Naive thymus-derived CD8-positive, alpha-beta T cell (primary cell): ENCODE measurements at places on chromosomes 12 and 14.
A peak's percentile ranks its signal among the peaks of the same experiment; 100 is the strongest.

- DNase-seq = no peak
Measured at GRCh38 chr12:52070185-52070925, 577 bp downstream of the ATG101 start.

- no peak for DNase-seq
Measured at GRCh38 chr12:102459314-102459713, 21.0 kb downstream of the IGF1 start.

- no peak for DNase-seq
Measured at GRCh38 chr14:54348923-54349620, 47.7 kb upstream of the CDKN3 start.

DNA sequence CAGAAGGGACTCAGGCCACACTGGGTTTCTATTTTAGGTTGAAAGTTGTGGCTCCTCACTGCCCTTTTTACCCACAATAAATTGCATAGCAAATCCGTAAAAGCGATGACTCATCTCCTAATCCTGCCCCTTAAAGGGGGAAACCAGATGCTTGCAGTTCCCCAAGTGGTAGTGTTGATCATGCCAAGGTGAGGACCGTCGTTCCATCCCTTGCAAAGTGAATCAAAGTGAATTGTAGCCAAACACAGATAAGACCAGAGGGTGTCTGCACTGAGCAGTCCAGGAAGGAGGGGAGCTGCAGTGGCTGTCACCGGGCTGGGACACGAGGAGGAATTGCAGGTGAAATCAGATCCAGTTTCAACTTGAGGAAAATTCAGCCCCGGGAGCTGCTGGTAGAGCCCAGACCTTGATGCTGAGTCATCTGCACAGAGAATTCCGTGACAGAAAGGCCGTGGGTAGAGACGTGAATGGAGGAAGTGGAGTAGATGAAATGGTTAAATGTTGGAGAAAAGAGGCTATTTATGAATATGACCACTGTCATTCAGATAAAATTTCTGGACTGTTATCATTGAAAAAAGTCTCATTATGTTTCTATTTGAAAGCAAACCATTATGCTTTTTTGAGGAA lies 44.2 kb upstream of the MMP17 start:
- no peak for DNase-seq

- no peak for DNase-seq
Measured at GRCh38 chr14:60356906-60357550, 108.0 kb downstream of the PPM1A start.

DNA sequence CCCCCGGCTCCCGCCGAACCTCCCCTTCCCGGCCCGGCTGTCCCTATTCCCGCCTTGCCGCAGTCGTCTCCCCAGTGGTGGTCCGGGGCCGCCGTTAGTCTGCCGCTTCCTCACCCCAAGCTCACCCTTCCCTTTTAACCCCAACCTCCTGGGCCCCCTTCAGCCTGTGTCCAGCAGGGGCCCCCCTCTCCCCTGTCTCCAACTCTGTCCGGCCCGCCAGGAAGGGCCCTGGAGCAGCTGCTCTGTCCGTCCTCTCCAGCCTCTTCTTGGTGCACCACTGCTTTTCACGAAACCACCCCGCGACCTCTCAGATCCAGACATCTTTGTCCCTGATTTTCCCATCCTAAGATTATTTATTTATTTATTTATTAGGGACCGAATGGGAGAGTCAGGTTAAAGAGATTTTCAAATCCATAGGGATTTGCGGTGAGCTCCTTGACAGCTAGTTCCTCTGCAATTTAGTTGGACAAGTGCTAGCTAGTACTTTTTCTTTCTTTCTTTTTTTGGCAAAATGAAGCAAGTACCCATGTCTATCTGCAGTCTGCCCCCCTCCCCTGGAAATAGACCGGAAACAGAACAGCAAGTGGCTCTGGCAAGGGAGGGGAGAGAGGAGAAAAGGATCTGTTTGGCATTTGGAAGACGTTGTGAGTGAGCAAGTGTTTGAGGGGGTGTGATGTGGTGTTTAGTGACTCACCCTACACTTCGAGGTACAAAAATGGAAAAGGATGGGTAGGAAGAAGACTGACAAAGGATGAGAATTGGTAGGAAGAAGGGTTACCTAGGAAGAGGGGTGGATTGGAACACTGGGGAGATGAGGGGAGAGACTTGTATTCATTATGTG lies 632 bp downstream of the UBR7 start:
- no peak for DNase-seq

GRCh38 chr14:20667957-20668356 lies 16.4 kb upstream of the RNASE4 start:
- DNase-seq = no peak

DNA sequence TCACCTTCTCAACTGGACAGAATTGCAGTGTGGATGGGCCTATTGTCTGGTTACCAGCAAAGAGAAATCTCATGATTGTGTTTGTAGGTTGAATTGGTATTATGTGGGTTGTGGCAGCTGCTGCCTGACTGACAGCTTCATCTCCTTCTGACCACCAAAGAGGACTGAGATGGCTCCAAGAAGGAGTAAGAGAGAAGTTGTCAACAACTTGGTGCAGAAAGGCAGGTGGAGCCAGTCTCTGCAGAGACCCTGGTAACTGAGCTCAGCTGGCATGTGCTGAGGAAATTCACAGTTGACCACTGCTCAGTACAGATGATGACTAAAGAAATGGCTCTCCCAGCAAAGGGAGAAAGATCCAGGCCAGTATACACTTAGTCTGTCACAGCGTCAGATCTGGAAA lies 240.0 kb upstream of the AMIGO2 start:
- no peak for DNase-seq

DNA sequence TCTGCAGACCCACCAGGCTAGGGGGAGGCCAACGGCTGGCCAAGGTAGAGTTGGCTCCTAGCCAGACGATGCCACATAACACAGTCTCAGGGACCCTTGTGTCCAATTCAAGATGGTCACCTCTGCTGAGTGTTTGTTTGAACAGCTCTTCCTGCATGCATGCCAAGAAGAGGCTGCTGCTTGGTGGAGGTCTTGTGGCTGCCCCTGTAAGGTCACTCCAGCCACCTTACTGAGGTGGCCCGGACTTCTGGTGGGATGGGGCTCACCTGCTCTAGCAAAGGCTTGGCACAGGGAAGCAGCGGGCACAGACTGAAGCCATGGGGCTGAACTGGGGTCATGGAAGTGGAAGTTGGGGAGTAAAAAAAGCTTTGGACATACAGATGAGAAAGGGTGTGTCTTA lies 210.3 kb downstream of the GLT1D1 start:
- DNase-seq = no peak

- no peak for DNase-seq
Measured at GRCh38 chr14:104395941-104396681, 183.5 kb upstream of the C14orf180 start.

DNA sequence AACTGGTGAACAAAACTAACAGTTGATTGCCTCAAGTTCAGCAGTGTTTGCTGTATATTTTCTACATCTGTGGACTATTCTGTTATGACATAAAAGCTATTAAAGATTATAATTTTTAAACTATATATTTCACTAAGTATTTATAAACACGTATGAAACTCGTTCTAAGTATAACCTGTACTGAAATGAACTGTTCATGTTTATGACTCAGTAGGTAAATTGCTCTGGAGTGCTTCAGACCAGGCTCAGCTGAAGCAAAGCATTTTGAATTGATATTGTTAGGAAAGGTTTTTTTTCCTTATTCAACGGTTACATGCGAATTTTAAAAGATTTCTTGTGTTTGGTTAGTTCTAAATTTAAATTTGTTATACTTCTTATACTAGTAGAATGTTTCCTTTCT lies 151.3 kb downstream of the RAD51B start:
- no peak for DNase-seq

DNA sequence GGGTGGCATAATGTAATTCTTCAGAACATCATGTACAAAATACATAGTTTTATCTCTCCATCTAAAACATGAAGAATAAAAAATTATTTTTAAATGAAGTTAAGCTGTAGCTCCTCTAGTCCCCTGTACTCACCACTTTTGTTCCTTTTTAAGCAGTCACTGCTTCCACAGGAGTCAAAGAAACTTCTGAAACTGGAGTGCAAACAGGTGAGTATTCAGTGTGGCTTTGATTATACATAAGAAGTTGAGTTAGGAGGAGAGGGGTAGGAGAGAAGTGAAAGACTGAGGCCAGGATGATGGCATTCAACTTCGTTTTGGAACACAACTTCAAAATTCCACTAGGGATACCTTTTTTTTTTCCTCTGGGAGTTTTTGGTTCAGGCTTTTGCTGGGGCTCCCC lies 131.4 kb upstream of the CNTN1 start:
- no peak for DNase-seq

DNA sequence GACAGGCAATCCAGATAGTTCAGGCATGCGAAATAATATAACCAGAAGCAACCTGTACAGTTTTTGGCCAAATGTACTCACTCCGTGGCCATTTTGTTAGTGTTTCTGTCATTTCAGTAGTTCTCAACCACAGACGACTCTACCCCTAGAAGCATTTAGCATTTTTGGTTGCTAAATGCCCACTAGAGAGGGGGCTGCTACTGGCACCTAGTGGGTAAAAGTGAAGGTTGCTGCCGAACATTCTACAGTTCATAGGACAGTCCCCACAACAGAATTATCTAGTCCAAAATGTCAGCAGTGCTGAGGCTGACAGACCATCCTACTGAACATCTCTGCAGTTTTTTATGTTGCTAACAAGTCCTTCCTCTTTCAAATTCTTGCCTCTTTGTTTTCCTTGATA lies 107.4 kb downstream of the TSHR start:
- DNase-seq = no peak

GRCh38 chr12:125687820-125688219 lies 622.6 kb downstream of the AACS start:
- DNase-seq = no peak

- no peak for DNase-seq
Measured at GRCh38 chr14:80615831-80616230, 325.7 kb downstream of the CEP128 start.

DNA sequence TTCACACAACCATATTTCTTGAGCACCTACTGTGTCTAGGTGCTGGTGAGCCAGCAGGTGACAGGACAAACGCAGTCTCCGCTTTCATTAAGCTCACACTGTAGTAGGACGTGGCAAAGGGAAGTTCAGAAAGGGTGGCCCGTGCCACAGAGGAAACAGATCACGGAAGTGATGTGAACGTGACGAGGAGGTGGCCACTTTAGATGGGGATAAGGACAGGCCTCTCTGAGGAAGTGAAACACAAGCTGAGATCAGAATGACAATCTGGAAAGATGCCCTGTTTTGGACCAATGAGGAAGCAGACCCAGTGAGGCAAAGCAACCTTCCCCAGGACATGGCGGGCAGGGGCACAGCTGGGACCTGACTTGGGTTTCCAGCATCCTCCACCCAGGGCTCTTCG lies 127.4 kb upstream of the PRMT8 start:
- DNase-seq = no peak

- peak; percentile 98 for DNase-seq
Measured at GRCh38 chr12:49967042-49967776, 5.5 kb downstream of the AQP5 start.
